Activated naive CD4-positive, alpha-beta T cell (primary cell): ENCODE measurements at places on chromosomes 1 and 21.
A peak's percentile ranks its signal among the peaks of the same experiment; 100 is the strongest.

DNA sequence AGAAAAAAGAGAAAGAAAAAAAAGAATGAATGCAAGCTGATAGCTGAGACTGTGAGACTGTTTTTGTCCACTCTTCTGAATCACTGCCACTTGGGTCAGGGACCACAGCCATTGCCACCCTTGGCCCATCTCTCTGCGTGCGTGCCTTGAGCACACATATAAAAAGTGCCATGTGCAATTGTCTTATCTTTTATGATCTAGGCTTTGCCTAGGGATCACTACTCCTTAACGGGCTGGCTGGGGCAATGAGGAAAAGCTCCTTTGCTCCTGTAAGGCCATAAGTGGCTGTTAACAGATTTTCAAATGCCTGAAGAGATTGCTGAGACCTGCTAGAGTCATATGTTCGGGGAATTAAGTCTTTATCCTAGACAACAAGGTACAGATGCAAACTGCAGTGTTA lies 8.2 kb downstream of the SPATA46 start:
- DNase-seq: no peak

DNA sequence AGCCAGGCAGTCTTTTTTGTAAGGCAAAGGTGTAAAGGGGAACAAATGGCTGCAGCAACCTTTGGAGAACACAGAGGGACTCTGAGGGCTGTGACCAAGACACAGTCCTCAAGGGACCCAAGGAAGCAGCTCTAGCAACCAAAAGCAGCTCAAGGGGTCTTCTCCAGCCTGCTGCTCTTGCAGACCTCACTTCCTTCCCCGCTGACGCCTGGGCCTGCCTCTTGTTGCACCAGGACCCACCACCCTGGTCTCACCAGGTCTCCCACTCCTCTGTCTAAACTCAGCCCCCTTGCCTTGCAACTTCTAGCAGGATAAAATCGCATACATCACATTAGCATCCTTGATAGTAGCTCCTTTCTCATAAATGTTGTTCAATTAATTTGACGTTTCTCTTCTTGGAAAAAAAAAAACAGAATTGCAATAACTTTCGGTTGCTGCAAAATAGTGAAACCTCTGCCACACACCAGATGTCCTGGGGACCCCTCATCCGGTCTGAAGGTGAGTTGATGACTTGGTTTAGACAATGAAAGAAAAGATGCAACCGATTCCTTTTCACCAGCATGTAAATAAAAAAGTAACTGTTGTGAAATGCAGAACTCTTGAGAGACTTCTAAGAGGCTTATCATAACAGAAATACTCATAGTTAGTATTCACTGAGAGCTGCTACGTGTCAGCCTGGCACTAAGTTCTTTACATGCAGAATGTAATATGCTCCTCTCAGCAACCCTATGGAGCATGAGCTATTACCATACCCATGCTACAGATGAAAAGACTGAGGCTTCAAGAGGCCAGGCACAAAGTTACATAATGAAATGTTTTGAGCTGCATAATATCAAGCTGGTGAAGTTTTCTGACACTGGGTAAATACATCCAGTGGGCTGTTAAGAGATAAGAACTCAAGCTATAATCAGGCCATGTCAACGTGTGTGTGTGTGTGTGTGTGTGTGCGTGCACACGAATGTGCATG lies 58.5 kb downstream of the UMODL1 start:
- DNase-seq: no peak

GRCh38 chr1:234694661-234695060 lies 84.7 kb upstream of the IRF2BP2 start:
- no peak for DNase-seq

- DNase-seq: no peak
Observed at GRCh38 chr21:42781150-42781970, 98.0 kb downstream of the WDR4 start.

GRCh38 chr1:246418565-246419312 lies 88.3 kb downstream of the SMYD3 start:
- DNase-seq: no peak

DNA sequence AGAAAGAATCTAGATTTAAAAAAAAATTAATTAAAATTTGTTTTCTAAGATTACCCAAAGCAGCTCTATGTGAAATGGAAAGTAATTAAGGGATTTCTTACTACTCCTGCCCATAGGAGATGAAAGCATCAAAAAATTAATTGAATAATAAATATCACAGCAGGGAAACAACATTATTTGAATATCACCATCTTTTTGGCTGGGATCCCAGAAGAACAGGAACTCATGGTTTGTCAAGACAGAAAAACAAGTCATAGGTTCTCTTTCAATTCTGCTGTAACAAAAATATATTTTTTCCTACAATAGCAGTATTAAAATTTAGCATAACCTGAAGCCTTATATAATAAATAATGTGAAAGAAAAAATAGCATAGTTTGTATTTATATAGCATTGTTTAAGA lies 1713.4 kb downstream of the NCAM2 start:
- no peak for DNase-seq

DNA sequence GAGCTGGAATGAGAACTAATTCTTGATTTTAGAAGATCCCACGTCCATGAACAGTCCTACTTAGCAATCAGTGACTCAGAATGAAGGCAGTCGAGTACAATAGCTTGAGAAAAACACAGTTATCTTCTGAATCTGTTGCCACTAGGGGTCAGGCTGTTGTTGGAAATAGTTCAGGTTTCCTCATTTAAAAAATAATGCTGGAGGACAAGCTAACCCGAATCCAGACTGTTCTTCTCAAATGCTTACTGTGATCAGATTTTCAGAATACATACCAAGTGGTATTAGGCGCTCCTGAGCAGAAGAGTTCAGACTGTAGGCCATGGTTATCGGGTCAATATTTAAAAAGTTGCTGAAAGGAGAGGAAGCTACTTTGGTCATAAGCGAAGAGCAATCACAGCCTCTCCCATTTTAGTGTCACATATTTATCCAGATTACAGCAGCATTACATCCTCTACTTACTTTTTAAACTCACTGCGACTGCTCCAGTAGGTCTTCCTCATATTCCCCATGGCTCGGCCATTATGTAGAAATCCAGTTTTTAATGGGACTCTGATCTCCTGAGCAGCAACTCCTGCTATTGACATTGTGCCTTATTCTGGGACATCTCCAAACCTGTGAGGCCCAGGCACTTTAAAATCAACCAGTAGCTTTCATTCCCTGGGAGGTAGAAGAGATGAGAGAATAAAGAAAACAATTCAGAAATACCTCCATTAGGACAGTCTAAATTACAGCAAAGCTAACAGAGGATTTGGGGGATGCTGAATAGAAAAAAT lies 10.9 kb downstream of the ERRFI1 start:
- peak; percentile 3 for DNase-seq

DNA sequence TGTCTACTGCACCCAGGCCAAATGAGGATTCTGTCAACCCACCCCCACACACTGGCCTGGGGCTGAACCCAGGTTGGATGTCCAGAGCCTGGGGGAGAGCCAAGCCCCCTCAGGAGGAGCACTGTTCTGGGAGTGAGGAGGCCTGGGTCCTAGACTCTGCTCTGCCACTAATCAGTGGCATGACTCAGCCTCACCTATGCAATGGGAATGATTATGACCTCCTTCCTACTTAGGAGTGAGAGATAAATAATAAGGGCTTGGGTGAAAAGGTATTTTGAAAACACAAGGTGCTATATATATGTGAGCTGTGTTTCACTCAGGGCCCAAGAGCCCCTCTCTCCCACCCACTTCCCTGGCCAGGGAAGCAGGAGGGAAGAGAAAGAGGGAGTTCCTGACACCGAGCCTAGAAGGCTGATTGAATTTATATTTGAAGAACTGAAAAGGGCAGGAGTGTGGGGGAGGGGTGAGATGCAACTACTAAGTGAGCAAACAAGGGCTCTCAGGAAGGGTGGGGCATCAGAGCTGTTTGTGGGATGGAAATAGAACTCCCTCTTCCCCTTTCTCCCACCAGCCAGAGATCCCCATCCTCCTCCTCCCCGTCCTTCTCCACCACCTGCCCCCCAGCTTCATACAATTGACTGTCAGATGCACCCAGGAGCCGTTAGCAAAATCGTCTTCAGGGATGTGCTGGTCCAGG lies 8.2 kb downstream of the IGSF9 start:
- DNase-seq: no peak

DNA sequence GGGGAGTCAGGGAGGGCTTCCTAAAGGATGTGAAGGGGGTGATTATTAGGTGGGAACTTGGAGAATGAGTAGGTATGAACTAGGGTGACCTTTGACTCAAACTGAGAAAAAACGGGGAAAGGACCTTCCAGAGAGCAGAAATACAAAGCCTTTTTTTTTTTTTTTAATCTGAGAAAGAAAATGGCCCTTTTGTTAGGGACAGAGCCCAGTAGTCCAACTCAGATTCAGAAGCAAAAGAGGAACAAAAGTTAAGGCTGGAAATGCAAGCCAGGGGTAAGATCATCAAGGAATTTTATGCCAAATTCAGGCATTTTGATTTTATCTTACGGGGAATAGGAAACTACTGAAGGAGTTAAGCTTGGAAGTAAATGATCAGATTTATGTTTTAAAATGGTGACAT lies 96.0 kb upstream of the SMYD2 start:
- DNase-seq: no peak

GRCh38 chr1:14521622-14522021 lies 76.9 kb upstream of the KAZN start:
- DNase-seq: no peak

DNA sequence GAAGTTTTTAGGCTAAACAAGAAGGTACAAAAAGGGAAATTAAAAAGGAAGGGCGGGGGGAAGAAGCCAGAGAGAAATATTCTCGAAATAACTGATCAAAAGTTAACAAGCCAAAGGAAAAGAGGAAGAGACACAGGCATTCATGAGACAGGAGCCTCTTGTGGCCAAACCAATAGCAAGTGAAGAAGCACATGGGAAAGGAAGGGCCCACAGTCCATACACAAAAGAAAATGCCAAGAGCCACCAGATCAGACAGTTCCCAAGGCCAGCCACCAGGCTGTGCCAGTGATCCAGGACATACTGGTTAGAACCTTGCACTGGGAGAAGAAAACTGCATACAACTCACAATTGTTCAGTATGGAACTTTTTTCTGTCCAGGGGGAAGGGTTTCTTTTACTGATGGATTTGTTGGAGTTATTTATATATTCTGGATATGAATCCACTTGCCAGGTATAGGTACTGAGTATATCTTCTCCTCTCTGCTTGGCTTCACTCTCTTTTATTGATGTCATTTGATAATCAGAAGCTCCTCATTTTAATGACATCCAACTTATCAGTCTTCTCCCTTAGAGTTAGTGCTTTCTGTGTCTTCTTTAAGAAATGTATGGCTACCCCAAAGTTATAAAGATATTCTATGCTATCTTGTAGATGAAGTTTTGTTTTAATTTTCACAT lies 76.8 kb downstream of the CD46 start:
- DNase-seq: peak; percentile 9

DNA sequence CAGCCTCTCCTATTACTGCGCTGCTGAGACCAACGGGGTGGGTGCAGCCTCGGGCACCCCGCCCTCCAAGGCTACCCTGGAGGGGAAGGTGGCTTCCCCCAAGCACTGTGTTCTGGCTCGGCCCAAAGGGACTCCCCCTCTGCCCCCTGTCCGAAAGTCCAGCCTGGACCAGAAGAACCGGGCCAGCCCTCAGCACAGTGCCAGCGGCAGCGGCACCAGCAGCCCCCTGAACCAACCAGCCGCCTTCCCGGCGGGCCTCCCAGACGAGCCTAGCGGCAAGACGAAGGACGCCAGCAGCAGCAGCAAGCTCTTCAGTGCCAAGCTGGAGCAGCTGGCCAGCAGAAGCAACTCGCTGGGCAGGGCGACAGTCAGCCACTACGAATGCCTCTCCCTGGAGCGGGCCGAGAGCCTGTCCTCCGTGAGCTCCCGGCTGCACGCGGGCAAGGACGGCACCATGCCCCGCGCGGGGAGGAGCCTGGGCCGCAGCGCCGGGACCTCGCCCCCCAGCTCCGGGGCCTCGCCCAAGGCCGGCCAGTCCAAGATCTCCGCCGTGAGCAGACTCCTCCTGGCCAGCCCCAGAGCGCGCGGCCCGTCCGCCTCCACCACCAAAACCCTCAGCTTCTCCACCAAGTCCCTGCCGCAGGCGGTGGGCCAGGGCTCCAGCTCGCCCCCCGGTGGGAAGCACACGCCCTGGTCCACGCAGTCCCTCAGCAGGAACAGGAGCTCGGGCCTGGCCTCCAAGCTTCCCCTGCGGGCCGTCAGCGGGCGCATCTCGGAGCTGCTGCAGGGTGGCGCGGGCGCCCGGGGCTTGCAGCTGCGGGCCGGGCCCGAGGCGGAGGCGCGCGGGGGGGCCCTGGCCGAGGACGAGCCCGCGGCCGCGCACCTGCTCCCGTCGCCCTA lies 533.1 kb downstream of the KIF26B start:
- DNase-seq: no peak

DNA sequence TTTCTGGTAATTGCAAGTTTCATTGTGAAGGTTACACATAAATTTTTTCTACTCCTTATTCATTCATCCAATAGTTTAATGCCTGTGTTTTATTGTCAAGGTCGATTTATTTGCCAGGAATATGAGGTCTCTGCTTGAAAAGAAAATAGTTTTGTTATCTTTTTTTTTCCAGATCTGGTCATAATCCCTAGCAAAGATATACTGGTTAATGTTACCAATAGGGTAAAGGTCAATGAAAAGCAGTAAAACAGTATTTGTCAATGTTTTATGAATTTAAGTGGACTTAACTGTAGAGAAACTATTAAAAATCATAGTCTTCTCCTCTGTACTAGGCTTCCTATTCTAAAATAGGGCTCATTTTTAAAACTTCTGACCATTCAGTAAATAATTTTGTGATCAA lies 8.1 kb upstream of the FMO3 start:
- no peak for DNase-seq

- DNase-seq: no peak
Observed at GRCh38 chr1:228876187-228876586, 140.9 kb downstream of the RHOU start.

DNA sequence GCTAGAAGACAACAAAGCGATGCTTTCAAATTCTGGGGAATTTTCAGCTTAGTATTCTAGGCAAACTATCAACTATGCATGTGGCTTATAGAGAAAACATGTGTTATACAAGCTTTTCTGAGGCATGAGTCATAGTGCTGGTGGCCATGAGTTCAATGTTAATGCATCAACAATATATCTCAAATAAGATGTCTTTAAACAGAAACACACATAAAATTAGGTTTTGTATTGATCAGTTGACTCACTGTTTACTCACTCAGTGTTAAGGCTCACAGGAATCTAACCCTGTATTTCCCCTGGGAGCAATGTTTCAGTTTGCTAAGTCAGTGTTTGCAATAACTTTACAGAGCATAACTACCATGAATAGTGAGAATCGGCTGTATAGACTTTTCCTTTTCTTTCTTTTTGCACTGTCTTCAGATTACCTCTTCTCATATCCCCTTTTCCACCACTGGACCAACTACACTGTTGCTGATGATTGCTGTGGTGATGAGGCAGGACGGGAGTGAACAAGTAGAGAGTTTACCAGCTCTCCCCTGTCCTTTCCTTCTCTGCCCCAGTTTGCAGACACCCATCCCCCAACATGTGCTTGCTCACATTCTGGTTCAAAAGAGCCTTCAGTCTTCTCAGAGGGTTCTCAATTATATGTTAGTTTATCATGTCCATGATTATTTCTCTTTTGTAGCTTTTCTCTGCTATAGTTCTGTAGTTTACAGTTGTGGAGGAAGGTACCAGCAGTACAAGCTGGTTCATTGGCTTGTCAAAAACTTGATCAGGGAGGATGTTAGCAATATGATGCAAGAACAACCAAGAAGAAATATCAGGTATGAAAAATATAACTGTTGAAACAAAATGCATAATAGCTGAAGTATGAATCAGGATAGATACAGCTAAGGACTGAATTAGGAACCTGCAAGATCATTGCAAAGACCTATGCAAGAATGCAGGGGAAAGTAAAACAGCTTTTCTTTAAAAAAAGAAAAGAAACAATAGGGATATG lies 23.9 kb downstream of the CD2 start:
- DNase-seq: no peak

GRCh38 chr1:67850151-67850551 lies 16.9 kb upstream of the GNG12 start:
- DNase-seq: no peak
